Activated CD4-positive, alpha-beta T cell treated with anti-CD3 and anti-CD28 coated beads, Interleukin-2, amount 10 ng/mL, durations not matched to agents 24 days and 14 days (primary cell): ENCODE measurements at places on chromosomes 6 and 20. TPM values are rescaled to one million over a fixed set of nuclear protein-coding genes. Genes with fewer than 3 reads are reported as not detected.

GRCh38 chr6:111828809-111829208 is 44.4 kb downstream of the FYN start:
- no peak for DNase-seq

Gene WFDC12
- not detected in 2 replicates for total RNA-seq

- DNase-seq = peak; percentile 92
Measured at GRCh38 chr6:44126320-44127149, 717 bp downstream of the MRPL14 start.

DNA sequence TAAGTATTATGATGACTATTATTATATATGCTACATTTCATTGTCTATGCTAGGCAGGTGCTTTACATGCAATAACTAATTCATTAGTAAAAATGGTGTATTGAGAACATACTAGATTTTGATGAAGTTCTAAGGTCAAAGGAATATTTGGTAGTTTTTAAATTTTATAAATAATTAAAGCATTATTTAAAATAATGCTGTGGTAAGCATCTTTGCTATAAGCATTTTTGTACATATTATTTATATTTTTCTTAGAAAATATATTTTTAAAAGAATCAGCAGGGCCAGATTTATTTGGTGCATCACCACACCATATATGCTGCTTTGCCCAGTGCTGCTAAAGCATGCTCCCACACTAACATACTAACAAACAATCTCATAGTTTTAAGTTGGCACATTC is 517.9 kb downstream of the C6orf118 start:
- DNase-seq = no peak

Gene SLC44A4
- 0.21 TPM in 1 of 2 replicates, not detected in the other for total RNA-seq

Gene SPEF1
- total RNA-seq = not detected in 2 replicates

- DNase-seq = no peak
Measured at GRCh38 chr6:5624256-5624655, 362.9 kb downstream of the FARS2 start.

DNA sequence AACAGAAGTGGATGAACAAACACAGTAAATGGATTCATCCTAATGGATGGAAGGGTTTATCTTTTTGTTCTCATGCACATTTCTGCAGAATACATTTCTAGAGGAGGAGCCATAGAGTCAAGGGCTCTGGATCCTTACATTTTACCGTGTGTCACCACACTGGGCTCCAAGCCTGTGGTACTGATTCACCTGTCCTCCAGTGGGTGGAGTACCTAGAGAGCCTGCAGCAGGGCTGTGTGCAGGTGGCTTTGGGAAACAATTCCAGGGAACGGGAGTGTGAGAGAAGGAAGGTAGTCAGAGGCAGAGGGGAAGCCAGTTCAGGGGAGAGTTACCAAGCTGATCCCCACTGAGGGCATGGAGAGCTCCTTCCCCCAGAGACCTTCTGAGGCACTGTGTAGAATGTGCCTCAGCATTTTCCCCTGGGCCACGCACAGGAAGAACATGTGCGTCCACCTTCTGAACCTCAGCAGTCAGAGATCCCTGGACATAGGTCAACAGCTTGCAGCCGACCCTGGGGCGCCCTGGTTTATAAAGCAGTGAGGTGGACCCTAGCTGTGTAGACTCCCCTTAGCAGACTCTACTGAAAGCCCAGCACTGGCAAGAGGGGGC is 85.3 kb upstream of the SLC22A23 start:
- DNase-seq = no peak

Gene DST
- total RNA-seq = 8.0 and 8.1 TPM in 2 replicates

Gene ALDH5A1
- total RNA-seq = 11.7 TPM in 2 replicates

Gene PET117
- total RNA-seq = 18.5 and 19.5 TPM in 2 replicates

GRCh38 chr6:63899550-63899949 is 263.9 kb downstream of the PHF3 start:
- DNase-seq = no peak

Gene PAQR8
- total RNA-seq = 4.5 and 4.8 TPM in 2 replicates

DNA sequence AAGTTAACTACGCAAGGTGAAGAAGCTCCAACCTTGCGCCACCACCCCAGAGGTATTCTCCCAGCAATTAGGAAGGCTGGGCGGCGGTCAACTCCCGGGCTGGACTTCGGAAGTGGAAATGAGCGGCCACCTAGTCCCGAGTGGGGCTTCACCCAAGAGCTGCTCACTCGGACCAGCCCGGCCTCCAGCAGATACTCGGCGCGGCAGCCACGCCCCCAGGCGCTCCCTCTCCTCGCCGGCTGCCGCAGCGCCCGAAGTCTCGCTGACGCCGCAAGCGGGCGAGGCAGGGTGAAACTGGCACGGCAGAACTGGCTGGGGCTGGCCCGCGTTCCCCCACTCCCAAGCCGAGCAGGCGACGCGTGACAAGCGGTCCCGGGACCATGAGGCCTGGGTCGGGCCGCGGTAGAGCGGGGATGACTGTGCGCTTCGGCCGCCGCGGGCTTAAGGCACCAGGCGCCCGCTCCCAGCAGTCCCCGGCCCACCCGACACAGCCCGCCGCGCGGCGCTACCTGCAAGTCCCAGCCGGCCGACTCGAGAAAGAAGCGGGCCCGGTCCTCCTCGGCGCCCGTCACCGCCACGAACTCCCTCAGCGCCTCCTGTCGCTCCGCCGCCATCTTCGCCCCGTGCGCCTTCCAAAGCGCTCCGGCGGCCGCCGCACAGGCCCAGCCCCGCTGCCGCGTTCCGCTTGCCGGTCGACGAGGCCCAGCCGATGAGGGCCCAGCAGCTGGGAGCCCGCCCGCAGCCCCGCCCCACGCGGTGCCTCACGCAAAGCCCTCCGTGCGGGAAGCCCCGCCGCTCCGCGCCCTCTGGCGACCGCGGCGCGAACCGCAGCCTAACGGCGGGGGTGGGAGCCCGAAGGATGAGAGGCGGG is at the start of gene NSFL1C:
Gene NSFL1C (minus strand): TSS at position 639 of the 871 bp plus-strand sequence. CDS start 25 bp downstream, at position 614.
- DNase-seq = peak; percentile 100

Gene MARCKS
- total RNA-seq = 0.05 TPM in 1 of 2 replicates, not detected in the other

Gene CENPB
- 72.8 and 74.4 TPM in 2 replicates for total RNA-seq

DNA sequence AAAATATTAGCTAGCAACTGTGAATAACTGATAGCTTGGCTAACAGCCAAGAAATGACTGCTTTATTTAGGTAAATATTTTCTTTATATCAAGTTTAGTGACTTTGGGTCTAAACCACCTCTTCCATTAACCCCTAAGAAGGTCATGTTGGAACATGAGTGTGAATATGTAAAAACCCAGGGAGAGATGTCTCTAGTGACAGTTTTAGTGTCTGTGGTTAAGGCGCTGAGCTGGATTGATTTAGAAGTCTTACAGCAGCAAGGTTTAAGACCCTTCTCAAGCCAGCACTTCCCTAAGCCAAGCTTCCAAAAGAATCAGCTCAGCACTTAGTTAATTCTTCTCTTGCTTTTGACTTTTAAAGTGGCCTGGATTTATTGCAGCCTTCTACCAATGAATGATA is 11.4 kb upstream of the SIRT5 start:
- DNase-seq = no peak

- DNase-seq = no peak
Measured at GRCh38 chr6:9485992-9486391, 928.9 kb downstream of the TFAP2A start.

Gene PRSS16
- 0.31 TPM in 1 of 2 replicates, not detected in the other for total RNA-seq

DNA sequence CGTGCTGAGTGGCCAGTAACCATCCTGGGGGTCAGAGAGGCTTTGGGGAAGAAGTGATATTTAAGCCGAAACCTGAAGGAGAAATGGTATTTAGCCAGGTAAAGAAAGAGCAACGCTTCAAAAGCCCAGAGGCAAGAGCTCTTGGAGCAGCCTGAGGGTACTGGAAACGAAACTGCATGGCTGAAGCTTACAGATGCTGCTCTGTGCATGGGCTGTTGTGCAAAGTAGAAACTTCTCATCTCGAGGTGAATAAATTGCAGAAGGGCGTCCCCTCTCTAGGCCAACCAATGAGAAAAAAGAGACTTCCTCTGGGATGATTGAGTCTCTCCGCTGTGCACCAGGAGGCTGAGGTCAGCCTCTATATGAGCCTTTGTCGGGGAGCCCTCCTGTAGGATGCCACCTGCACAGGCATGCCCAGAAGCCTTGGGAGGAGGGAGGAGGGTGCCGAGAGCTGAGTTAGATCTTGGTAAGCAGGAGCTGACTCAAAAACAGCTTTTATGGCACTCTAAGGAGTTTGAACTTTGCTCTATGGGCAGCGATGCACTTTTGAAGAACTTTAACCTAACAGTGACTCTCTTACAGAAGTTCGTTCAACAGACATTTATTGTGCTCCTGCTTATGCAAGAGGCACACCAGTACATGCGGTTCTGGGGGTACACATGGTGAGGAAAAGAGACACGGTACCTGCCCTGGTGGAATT is 61.6 kb upstream of the EDN1 start:
- DNase-seq = no peak

Gene HMGN4
- total RNA-seq = 81.6 and 83.4 TPM in 2 replicates

Gene MYCT1
- not detected in 2 replicates for total RNA-seq

DNA sequence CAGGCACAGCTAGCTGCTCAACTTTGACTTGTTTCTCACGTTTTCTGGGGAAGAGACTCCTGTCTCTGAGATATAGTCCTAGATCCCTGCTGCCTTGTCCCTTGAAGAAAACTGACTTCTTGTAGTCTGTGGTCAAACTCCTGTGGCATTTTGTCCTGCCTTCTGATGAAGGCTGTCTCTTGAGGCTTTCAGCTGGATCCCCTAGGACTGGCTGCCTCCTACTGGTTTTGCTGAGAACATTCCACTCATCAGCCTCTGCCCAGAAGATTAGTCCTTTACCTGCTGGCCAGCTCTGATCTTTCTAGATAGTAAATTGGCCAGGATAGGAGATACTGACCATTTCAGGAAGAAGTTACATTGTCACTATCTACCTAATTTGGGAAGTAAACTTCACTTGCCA is 71.9 kb upstream of the CNR1 start:
- DNase-seq = no peak

Gene HLA-DQB1
- 1.5 and 1.6 TPM in 2 replicates for total RNA-seq

DNA sequence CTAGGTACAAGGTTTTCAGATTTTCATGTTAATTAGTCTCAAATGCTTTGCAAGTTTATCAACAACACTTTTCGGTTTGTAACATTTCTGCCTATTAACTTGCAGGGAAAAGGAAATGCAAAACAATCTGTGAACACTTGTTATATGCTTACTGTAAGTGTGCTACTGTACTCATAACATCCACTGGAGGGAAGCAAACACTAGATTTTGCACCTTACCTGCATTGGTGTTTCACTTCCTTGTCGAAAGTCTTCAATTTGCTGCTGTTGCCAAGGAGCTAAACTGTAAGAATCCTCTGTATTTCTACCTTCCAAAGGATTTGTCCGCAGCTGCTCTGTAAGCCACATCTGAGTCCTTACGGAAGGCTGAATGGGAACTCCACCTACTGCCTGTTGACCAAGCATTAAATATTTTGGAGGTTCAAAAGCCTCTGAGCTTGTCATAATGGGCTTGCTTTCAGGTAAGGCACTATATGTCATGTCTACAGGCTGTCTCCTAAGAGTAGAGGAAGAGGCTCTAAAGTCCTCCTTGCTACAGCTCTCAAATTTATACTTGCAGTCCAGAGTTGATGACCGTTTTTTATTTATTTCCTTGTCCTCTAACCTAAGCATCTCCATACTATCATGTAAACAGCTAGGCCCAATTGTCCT is 17.3 kb downstream of the PLN start:
- DNase-seq = peak; percentile 80

DNA sequence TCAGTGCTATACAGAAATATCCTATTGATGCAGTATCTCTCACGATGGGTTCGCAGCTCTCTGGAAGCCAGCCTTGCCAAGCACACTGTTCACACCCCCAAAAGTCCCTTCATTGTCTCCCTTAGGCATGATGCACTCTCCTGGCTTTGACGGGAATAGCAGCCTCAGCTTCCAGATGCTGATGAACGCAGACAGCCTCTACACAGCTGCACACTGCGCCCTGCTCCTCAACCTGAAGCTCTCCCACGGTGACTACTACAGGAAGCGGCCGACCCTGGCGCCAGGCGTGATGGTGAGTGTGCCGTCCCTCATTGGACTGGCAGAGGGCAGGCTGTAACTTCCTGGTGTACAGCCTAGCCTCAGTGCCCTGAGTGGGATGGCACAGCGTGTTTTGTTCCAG is 60.0 kb upstream of the PBOV1 start:
- DNase-seq = no peak
